Neuronal stem cell (in vitro differentiated cells): ENCODE measurements at places on chromosomes 2 and 18.

- no peak for DNase-seq
Observed at GRCh38 chr2:226884166-226884565, 48.3 kb downstream of the RHBDD1 start.

DNA sequence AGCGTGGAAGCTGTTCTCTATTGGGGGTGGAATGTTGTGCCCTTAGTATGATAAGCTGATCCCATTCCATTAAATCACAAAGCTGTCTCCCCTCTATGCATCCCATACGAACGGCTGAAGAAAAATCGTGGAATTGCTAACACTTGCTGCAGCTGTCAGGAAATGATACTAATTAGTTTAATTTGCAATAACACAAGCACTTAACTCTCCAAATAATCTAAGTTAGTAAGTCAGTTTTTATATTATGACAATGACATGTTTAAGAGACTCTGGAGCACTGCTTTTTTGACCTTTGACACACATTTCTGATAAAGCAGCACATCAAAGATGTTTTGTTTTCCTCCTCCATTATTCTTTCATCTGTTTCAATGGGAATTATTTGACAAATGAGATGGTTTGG is 123.7 kb upstream of the SATB2 start:
- no peak for DNase-seq

- DNase-seq: no peak
Observed at GRCh38 chr2:216829533-216829932, 30.3 kb downstream of the TNP1 start.

DNA sequence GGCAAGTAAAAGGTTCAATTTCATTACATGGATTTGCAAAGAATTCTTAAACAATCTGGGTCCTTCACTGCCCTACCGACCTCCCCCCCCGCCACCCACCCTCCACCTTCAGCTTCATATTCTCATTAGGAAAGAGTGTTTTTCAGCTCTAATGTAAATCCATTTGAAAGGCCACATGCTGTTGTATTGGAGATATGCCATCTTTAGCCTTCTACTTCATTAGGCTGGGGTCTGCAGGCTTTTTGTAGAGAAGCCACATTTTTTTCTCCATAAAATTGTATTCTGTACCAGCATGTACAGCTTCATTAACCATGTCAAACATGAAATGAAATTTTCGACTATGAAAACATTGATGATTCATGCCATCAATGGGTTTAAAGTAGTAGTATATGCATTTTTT is 42.8 kb upstream of the THUMPD2 start:
- no peak for DNase-seq

DNA sequence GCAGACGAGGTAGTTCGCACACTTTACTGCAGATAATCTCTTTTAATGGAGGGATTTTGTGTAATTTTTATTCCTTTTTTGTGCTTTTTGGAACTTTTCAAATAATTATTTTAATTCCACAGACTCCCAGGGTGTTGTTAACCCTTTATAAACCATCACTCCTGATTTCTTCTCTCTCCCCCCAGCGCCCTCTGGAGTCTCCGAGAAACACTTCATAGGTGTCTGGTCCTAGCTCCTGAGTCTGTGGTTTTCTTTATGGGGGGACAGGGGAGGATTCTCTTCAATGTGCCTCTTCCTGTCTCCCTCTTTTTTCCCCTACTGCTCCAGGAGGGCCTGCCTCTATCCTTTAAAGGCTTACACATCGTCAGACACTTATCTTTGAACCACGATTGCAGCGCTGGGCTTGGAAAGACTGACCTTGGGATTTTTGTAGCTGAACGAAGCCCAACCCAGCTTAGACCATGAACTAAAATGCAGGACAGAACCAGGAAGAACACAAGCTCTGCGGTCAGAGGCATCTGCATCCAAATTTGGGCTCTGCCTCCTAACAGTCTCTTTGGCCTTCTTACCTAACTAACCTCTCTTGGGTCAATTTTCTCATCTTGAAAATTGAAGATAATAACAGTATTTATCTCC is 7.1 kb upstream of the PKDCC start:
- no peak for DNase-seq
